ENCODE measurements at places on chromosomes 2 and 18.

DNA sequence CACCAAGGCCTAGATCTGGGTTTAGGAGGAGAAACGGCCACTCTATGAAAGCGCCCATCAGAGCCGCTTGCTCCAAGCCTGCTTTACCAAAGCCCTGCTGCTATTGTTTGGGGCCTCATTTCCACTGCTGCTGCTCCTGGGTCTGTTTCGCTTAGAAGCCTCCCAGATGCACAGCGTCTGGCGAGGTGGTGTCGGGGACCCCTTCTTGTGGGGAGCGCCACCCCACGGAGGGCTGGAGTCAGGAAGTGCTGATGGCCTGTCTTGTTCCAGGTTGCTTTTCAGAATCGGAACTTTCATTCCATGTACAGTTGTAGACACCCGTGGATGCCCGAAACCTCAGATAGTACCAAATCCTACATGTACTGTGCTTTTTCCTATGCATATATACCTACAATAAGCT lies 204.9 kb upstream of the TWIST2 start:
- no peak for DNase-seq

GRCh38 chr2:209391776-209392401 lies 32.0 kb upstream of the MAP2 start:
- DNase-seq, result no peak

- no peak for DNase-seq
These were observed 698.1 kb upstream of the NXPH2 start for GRCh38 chr2:139478165-139478914.

DNA sequence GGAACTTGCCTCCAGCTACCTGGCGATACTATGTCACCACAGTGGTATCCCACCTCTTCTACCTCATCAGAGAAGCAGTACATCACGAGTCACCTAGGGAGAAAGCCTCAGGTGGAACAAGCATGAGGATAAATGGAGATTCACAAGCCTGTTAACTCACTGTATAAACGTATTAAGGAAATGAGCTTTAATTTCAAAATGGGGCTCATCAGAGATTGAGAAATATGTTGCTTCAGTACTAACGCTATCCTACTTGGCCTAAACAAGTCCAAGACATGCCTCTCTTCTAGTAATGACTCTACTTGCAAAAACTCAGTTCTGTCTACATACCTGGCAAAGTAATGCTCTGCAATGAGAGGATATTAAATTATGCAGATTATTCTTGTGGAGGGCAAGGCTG lies 4.3 kb downstream of the SLC39A6 start:
- DNase-seq, result no peak

Data from Panc1 (cell line).